ENCODE measurements at places on chromosomes 11 and 22.

GRCh38 chr22:38788846-38789245 is 5.1 kb downstream of the DNAL4 start:
- DNase-seq = no peak

GRCh38 chr11:26607725-26608506 is 35.9 kb upstream of the MUC15 start:
- no peak for DNase-seq

GRCh38 chr11:41053894-41054293 is 405.6 kb downstream of the LRRC4C start:
- DNase-seq = no peak

DNA sequence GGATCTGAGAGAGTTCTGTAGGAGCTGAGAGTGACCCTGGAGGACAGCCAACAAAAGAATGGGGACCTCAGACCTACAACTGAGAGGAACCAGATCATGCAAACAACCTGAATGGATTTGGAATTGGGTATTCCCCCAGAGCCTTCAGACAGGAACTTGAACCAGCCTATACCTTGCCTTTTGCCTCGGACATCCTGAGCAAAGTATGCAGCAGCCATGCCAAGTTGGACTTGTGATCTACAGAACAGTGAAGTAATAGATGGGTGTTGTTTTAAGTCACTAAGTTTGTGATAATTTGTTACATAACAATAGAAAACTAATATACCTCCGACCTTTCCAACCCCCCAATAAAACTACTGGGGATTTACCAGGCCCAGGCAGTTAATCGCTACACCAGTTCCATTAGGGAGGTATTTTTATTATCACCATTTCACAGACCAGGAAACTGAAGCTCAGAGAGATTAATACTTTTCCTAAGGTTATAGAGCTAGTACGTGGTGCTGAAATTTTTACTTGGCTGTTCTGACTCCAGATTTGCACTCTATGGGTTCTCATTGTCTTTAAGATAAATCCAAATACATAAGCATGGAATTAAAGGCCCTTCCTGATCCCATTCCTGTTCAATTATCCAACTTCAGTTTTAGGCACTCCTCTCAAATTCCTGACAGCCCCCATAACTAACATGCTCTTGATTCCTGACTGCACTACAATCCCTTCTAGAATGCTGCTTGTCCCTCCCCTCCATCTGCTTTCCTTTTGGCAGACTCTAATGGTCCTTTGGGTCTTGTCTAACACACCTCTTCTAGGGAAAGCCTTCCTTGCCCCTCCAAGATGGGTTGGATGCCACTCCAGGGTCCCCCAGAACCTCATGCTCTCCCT is 1.7 kb upstream of the RASSF10 start:
- DNase-seq = no peak

GRCh38 chr11:413120-414081 is 1.4 kb downstream of the SIGIRR start:
- no peak for DNase-seq

- no peak for DNase-seq
Observed at GRCh38 chr11:34358258-34358727, 483 bp upstream of the ABTB2 start.

DNA sequence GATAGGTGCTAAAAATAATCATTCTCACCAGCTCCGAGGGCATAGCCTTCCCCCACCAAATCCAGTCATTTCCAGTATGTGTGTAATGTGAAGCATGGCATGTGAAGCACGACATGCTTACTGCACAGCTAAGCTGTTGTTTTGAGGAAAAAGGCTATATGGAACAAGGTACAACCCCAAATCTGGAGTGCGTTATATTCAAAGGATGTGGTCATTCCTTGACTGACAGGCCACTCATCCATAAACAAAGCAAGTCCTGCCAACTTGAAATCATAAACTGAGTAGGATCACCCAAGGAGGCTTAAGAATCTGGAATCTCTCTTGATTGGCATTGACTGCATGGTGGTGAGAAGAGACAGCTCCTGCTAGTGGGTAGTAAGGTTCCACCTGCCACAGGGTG is 3.7 kb downstream of the MAP6 start:
- no peak for DNase-seq

DNA sequence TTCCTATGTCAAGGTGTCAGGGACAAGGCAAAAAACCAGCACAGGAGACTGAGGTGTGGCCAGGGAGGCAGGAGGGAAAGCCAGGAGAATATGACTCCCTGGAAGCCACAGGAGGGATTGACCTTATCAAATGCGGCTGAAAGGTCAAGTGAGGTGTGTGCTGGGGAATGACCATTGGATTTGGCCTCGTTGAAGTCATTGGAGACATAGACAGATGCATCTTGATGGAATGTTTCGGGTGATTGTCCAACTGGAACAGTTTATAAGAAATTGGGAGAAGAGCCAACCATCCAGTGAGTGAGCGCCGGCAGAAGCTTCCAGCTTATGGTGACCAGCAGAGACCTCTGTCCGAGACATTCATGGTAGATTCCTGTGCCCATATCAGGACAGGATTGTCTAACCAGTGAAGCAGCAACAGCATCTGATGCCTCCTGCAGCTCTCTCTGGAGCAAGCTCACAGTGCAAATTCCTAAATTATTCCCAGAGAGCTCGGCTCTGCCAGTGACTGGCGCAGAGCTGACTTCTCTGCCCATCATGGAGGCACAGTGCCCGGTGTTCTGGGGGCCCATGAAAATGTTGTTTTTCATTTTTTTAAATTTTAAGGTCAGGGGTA is 95.4 kb downstream of the MYO18B start:
- DNase-seq = no peak

DNA sequence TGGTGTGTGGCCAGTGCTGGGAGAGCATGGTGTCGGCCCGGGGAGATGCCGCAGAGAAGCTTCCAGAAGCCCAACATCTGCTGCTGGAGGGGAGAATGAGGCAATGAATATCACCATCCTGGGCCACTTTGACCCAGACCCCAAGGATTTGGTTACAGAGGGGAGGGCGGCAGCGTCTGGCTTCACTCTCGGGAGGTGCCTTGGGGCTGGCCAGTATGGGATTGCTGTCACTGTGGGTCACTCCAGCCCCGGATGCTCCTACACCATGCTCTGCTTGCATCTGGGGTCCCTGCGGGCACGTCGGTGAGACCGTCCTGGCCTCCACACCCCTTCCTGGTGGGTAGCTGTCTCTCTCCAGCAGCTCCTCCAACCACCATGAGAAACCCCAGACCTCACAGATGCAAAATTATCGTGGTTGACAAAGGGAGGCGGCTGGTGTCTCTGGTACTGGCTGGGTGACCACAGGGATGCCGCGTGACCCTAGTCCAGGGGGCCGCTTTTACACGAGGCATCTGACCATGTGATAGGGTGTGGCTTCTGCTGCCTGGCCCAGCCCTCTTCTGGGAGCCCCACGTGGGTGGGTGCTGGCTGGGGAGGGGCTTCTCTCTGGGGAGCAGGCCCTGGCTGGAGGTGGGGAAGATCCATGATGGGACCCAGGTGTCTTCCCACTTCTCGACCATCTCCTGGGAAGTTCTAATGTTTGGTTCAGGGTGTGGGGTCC is 5.7 kb downstream of the KCNQ1 start:
- no peak for DNase-seq

GRCh38 chr22:26753125-26753862 is 95.9 kb downstream of the MIAT start:
- no peak for DNase-seq

- DNase-seq = peak; percentile 34
Observed at GRCh38 chr11:128837627-128838026, 29.5 kb downstream of the KCNJ1 start.

GRCh38 chr11:44096360-44097185 is 1.1 kb downstream of the EXT2 start:
- no peak for DNase-seq

DNA sequence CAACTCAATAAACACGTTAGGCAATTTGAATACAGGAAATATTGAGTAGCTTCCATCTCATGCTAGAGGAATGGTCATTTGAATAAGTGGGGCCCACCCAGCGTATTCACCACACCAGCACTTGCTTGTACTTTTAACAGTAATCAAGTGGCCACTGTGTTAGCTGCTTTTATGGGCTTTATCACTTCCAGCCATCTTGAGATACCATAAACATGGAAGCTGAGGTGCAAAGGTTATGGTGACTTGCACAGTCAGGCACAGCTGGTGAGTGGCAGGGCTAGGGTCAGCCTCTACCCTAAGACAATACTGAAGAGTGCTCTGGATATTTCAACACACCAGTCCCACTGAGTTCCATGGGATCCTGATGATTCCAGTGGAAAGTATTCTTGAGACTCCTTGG is 6.7 kb downstream of the JOSD1 start:
- no peak for DNase-seq

- no peak for DNase-seq
Observed at GRCh38 chr11:70420008-70420464, 21.7 kb downstream of the CTTN start.

GRCh38 chr11:131855320-131855719 is 484.9 kb downstream of the NTM start:
- no peak for DNase-seq

GRCh38 chr11:2554338-2555207 is 109.8 kb downstream of the KCNQ1 start:
- no peak for DNase-seq

- no peak for DNase-seq
Observed at GRCh38 chr11:15775015-15775541, 581.3 kb downstream of the SOX6 start.

GRCh38 chr11:11502263-11502861 is 119.4 kb downstream of the GALNT18 start:
- no peak for DNase-seq

- no peak for DNase-seq
Observed at GRCh38 chr11:76939219-76939631, 78.5 kb downstream of the ACER3 start.

DNA sequence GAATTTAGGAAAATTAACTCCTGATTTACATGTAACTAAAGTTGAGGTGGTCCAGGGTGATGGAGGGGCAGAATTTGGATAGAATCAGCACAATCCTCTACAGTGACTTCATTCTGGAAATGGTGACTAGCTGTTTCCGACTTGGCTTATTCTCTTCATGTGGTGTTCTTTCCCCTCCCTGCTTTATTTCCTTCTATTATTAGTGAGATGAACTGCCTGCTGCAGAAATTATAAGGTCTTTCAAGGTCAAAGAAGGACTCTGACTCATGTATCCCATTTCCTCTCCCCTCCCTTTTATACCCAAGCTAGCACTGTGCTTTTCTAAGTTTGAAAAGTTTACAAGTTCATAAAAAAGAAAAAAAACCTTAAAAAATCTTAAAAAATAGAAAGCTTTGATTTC is 12.2 kb upstream of the MRPL17 start:
- DNase-seq = peak; percentile 29

GRCh38 chr11:108786281-108786990 is 121.6 kb downstream of the DDX10 start:
- DNase-seq = no peak

GRCh38 chr22:37818409-37819104 is 4.6 kb upstream of the GALR3 start:
- DNase-seq = peak; percentile 59

DNA sequence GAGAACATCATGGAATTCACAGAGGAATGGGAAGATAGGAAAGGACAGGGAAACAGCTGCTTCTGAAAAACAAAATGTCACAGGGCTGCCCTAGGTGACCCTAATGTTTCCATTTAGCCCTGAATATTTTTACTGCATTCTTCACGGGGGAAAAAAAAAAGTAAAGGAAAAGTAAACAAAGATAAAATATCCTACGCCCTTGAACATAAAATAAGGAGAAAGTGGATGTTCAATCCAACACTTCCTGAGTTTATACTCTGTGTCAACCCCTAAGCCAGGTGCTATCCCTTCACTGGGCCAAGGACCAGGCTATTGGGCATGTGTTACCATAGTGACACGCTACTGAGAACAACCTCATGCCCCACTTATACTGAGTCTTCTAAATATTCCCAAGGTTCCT is 84.7 kb downstream of the FAM76B start:
- DNase-seq = no peak

DNA sequence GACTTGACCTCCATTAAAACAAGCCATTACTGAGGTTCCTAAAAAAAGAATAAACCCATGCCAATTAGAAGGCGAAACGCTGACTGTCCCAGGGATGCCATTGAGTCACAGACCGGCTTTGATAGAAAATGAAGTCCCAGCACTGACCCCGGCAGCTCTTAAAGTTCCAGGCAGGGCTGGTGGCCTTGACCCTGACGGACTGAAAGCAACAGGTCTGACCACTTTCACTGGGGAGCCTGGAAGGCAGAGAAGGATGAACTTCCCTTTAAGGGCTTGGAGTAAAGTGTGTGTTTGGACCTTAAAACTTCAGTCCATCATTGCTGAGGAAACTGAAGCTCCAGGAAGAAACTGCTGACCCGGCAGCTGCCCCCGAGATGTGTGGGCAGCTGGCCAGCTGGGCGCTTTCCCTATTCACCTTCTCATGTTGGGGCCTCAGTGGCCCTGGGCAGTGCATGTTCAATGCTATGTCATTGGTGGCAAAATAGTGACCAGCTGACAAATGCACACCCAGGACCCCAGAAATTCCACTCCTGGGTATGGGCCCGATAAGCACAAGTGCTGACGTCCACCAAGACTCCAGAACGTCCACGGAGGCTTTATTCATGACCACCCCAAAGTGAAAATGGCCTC is 18.9 kb upstream of the EFCAB6 start:
- DNase-seq = no peak

DNA sequence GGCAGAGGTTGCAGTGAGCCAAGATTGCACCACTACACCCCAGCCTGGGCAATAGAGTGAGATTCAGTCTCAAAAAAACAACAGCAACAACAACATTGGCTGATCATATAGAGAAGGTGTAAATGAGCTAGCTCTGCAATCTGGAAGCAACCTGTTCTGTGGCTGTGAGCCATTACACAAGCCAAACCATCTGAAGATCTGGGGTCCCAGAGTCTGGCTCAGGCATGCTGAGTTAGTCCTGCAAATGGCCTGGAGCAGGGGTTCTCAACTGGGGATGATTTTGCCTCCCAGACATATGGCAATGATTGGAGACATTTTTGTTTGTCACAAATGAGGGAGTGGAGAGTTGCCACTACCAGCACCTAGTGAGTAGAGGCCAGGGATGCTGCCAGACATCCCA is 42.3 kb upstream of the RAB1B start:
- no peak for DNase-seq

GRCh38 chr11:68012044-68012842 is 2.1 kb downstream of the ALDH3B1 start:
- no peak for DNase-seq

DNA sequence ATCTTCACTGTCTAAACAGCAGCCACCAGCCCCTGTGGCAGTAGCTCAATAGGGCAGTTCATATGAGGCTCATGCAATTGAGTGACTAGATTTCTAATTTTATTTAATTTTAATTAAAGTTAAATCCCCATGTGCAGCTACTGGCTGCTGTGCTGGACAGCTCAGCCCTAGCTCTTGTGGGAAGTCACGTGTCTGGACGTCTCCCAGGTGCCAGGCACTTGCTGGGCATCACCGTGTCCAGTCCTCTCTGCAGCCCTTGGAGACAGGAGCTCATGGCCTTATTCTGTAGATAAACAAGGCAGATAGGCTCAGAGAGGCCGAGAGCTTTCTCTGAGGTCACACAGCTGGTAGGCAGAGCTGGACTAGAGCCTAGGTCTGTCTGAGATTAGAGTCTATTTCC is 95.0 kb downstream of the ARHGAP8 start:
- DNase-seq = no peak

GRCh38 chr11:15117751-15118150 is 3.0 kb downstream of the INSC start:
- no peak for DNase-seq
